T-helper 2 cell (primary cell): ENCODE measurements at places on chromosomes 13 and 19.

DNA sequence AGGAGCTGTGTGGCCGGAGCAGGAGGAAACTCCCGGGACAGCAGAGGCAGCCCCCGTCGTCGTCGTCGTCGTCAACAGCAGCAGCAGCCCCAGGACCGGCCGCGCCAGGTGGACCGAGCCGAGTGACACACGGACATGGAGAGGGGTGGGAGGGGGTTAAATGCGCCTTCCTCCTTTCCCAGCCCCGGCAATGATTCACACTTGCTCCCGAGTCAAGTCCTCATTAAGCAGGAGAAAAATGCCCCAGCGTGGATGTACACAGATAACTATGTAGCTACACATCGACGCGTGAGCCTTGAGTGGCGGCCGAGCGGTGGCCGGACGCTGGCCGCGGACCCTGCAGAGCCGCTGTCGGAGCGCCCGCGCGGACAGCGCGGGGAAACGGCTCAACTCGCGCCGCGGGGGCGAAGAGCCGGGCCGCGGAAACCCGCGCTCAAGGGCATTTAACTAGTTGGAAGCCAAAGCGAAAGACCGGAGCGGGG lies 645 bp downstream of the UBL3 start:
- peak; percentile 44 for DNase-seq

DNA sequence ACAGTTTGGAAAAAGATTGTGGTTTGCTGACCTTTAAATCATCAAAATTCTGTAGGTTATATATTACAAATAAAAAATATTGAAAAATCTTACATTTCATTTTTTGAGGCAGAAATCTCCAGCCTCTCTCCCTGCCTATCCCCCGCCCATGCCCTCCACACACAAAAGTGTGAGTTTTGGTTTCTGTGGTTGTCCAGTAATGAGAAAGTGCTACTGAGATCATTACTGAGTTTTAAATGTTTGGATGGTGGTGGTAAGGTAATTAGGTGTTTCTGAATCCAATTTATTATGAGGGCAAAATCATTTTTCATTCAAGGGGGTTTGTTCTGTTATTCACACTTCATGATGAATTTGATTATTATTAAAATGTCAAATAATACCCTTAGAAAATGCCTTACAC lies 448.0 kb upstream of the SLC10A2 start:
- no peak for DNase-seq

DNA sequence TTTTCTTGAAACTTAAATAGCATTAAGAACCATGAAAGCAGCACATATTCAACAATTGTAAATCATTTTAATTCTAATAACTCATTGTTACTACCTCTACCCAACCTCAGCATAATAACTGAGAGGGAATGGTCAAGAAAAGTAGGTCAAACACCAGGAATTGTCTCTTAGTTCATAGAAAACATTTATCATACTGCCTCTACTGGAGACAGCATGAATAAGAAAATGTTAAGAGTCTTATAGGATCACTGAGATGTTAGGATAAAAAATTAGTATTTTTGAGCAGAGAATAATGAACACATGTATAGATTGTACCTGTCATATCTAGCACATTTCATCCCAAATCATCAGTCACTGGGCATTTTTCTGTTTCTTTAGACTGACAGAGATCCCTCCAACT lies 515.3 kb downstream of the PCDH9 start:
- DNase-seq: no peak

- DNase-seq: no peak
Measured at GRCh38 chr13:59319276-59319675, 844.5 kb downstream of the DIAPH3 start.
